ENCODE measurements at places on chromosomes 2 and 18.

- DNase-seq = no peak
These were observed 127.8 kb downstream of the FMNL2 start for GRCh38 chr2:152462779-152463178.

DNA sequence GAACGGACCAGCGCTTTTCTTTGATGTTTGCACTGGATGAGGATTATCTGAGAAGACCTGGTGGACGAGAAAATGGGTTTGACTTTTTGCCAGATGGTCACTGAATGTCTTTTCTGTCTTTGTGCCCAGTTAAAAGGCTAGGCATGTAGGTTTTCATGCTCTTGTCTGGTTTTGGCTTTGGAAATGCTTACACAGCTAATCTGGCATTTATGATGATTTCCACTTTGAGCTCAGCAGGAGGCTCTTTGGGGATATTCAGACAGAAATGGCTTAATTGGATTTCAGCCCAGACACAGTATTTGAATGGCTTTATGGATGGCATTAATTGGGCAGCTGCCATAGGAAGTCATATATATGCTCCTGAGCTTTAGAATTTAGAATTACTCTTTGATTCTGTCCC is 59.6 kb downstream of the NCK2 start:
- no peak for DNase-seq

GRCh38 chr2:140442319-140442718 is 1662.1 kb upstream of the NXPH2 start:
- DNase-seq = no peak

- no peak for DNase-seq
These were observed 73.9 kb upstream of the LMAN1 start for GRCh38 chr18:59432803-59433597.

- DNase-seq = no peak
These were observed 70.6 kb upstream of the TEX51 start for GRCh38 chr2:126828051-126828450.

DNA sequence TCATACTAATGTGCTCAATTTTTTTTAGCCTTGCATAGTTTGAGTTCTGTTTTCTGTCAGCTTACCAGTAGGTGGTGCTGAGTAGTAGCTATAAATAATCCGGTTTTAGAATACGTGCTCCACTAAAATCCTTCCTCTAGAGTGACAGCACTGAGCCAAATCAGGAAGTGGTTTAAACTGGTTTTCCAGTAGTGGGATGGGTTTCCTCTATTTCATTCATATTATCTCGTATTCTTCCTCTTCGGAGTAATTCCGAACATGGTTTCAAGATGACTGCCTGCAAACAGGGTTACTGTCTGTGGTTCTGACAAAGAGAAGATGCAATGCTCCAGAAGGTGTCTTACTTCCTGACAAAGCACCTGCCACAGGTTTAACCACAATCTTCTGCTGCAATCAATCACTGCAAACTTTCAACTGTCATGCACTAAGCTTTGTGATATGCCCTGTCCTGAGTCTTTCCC is 496.9 kb upstream of the VRK2 start:
- no peak for DNase-seq

DNA sequence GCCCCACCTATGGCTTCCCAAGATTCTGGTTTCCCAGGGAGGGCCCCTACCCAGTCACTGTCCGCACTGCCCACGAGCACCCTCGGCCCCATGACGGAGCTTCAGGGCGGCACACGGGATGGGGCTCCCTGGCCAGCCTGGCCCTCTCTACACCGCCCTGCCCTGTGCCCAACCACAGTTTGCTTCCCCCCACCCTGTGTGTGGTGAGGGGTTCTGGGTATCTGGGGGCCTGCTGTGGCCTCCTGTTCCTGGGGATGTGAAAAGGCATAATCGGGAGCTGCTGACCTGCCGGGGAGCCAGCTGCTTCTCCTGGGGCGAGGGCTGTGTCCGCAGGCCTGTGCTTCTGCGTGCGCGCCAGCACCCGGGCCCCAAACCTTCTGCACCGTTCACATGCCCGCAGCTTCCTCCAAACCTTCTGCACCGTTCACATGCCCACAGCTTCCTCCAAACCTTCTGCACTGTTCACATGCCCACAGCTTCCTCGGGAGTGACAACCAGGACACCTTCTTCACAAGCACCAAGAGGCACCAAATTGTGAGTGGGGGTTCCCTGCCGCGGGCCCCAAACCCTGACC is 12.4 kb downstream of the ANO7 start:
- DNase-seq = no peak

DNA sequence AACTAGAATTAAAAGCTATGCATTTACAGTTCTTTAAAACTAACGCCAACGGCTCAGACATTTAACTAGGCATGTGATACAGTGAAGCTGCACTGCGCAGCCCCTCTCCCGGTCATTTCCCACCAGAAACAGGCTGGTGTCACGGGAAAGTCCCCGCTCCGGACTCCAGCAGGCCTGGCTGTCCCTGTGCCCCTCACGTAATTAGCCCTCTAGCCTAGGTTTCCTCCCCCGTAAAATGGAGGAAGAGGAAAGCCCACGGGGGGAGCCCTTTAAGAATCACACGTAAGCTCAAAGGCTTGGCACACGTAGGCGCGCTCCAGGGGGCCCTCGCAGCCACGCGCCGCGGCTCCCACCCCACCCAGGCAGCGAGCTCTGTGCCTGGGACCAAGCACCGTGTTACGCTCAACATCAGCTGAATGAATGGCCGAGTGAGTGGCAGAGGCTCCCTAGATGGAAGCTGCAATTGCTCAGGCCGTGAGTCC is 48.0 kb downstream of the KCNIP3 start:
- DNase-seq = no peak

DNA sequence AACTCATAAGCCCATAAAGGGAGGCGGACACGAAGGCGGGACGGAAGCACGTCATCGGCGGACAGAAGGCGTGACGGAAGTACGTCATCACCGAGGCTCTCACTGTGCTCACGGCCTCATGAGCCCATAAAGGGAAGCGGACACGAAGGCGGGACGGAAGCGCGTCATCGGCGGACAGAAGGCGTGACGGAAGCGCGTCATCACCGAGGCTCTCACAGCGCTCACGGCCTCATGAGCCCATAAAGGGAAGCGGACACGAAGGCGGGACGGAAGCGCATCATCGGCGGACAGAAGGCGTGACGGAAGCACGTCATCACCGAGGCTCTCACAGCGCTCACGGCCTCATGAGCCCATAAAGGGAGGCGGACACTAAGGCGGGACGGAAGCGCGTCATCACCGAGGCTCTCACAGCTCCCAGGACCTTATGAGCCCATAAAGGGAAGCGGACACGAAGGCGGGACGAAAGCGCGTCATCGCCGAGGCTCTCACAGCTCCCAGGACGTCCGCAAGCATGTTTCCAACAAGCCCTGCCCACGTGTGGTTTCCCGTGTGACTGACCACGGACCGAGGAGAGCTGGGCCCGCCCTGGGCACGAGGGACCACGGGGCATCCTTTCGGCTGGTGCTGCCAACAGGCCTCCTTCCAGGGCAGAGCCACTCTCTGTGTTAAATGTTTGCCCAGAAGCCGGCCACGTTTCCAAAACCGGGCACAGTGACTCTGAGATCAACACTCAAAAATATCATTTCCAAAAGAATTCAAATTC is 182.7 kb upstream of the SALL3 start:
- no peak for DNase-seq

DNA sequence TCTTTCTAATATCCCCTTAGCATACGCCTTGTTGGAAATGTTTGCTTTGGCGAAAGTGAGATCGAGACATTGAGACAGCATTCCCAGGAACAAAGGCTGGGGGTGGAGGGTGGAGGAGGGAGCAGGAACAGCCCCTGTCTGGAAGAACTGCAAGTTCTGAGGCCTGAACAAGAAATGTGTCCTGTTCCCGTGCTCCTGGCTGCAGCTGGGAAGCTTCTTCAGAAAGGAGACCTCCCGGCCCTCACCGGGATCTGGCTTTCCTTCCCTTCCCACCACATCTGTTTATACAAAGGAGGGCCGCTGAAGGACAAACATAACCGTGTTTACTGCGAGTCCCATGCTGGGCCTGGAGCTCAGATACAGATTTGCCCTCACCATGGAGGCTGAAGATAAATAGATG is 35.9 kb downstream of the AFF3 start:
- DNase-seq = no peak

GRCh38 chr18:13273800-13274199 is 55.2 kb downstream of the LDLRAD4 start:
- no peak for DNase-seq

DNA sequence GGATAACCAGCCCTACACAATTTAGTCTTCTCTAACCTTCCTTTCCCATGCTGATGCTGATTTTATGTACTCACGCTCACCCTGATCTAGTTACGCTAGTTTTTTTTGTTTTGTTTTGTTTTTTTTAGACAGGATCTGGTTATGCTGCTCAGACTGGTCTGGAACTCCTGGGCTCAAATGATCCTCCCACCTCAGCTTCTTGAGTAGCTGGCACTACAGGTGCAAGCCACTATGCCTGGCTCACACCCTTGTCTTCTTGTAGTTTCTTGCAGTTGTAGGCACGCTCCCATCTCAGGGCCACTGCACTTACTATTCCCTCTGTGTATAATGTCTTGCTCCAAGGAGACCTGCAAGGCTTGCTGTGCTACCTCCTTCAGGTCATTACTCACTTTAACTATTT is 6.2 kb downstream of the PELI1 start:
- no peak for DNase-seq

DNA sequence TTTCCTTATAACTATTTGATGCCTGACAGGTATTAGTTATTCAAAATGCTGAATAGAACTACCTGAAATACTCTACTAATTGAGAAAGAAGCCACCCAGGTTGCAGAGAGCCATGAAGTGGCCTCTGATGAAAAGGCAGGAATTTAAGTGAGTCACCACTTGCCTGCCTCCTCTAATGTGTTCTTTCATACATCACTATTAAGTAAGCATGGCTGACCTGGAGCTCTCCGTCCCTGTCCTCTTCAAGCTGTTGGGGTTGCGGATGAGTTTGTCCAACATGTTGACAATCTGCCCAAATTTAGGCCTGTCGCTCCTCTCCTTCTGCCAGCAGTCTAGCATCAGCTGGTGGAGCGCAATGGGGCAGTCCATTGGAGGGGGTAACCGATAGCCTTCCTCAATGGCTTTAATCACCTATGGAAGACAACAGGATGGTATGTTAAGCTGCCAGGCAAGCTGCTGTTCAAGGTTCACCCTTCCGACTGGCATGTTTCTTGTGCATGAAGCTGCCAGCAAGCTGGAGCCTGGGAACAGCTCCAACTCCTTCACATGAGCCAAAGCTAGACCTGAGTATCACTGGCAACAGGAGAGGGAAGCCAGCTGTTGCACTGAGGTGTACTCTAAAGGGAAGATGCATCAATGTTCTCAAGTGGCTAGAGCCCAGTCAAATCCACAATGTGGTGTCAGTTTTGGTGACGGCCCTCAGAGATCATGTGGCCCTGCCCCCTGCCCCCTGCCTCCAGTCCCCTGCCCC is 142.2 kb downstream of the EPHA4 start:
- no peak for DNase-seq

GRCh38 chr2:209145941-209146681 is 277.7 kb upstream of the MAP2 start:
- DNase-seq = no peak

DNA sequence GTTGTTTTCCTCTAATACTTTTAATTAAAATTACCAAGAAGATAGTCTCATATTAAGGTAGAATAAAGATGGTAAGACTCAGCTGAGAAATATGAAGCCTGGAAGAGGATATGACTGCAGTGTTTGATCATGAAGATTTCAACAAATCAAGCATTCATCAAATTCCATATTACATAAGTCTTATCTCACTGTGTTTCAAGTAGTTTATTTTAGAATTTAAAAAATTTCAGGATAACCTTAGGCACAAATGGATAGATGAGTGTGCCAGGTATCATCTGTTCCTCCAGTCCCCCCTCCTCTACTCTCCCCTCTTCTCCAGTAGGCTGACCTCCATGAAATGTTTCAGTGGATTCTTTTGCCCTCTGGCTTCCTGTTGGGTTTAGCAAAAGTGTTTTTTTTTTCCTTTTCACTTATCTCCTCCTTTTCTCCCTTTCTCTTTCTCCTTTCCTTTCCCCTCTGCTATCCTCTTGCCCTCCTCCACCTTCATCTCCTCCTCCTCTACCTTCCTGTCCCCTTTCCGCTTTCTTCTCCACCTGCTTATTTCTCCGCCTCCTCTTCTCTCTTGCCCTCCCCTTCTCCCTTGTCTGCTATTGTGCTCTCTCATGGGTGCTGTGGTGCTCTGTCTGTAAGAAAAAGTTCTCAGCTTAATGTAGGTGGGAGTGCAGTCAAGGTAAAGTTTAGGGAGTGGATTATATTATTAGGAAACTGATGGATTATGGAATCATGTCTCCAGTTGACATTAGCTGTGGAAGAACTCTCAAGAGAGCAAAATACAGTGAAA is 72.8 kb downstream of the ABI2 start:
- no peak for DNase-seq

GRCh38 chr18:67574749-67575148 is 58.2 kb upstream of the DSEL start:
- DNase-seq = no peak

DNA sequence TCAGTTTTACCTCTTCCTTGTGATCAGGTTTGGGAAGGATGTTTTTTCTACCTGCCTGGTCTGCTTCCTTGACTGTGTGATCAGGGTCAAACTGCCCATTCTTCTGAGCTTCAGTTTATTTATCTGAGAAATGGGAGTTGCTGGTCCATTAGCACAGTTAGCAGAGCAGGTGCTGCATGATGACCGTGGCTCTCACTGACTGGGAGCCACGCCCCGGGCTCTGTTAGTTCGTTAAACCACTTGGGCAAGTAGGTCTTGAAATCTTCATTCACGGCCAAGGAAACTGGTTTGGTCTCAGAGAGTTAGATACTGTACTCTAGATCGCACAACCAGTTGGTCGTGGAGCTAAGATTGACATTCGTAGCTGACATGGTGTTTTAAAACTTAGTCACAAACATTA is 41.7 kb downstream of the INPP5D start:
- no peak for DNase-seq

DNA sequence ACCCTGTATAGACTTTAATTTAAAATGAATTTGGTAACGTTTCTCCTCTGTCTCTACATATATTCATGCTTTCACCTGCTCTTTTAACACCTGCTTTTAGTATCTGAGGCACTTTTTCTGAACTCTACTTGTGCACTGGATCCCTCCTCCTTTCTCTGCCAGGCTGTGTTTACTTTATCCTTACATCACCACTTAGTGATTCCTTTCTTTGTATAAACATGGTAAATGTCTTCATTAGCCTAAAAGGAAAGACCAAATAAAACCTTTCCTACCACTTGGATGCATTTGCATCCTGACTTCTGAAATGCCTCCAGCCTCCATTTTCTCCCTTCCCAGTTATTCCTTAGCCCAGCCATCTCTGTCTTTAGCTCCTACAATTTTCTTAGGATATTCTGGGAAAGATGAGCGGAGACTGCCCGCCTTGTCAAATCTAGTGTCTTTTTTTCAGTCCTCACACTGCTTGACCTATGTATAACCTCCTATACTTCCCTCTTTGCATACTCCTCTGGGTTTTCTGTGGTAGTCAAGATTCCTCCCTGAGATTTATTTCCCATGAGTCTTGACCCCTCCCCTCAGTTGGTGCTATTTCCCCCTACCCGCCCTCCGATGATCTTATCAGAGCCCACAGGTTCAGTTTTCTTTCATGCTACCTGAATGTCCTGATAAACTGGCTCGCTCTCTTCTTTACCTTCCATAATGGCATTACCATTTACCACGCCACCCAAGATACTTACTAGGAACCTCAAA is 44.8 kb downstream of the REL start:
- no peak for DNase-seq

Data from substantia nigra (tissue), 51 donors.